ENCODE measurements at places on chromosomes 11 and 22.

DNA sequence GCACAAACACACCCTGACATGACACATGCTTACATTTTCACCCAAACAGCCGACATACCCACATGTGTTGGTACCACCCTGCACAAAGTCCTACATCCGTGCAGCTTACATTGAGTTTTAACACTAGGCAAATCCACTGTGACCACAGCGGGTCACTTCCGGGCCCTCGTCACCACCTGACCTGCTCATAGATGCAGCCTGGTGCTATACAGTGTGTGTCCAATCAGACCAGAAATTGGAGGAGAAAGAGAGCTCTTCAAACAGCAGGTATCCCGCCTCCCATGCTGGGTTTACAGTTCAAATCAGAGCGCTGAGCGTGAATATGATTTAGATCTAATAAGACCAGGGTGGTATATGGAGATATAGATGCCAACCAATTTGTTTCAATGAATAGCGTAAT, 35.4 kb downstream of the PHF21B start:
- DNase-seq: no peak

DNA sequence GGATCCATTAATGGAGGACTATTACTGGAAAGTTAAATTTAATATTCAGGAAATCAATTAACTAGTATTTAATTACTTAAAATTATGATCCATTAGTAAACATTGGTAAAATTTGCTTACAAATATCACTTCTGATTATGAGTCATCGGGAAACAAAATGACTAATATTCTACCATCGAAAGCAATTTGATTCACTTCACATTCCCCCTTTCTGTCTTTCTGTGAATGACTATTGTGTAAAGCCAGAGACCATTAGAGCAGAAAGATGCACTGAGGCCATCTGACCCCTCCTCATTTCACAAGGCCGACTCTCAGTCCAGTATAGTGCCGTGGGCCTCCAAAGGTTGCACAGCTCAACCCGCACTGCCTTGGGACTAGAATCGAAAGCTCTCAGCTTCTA, 619.0 kb downstream of the OPCML start:
- DNase-seq: no peak

DNA sequence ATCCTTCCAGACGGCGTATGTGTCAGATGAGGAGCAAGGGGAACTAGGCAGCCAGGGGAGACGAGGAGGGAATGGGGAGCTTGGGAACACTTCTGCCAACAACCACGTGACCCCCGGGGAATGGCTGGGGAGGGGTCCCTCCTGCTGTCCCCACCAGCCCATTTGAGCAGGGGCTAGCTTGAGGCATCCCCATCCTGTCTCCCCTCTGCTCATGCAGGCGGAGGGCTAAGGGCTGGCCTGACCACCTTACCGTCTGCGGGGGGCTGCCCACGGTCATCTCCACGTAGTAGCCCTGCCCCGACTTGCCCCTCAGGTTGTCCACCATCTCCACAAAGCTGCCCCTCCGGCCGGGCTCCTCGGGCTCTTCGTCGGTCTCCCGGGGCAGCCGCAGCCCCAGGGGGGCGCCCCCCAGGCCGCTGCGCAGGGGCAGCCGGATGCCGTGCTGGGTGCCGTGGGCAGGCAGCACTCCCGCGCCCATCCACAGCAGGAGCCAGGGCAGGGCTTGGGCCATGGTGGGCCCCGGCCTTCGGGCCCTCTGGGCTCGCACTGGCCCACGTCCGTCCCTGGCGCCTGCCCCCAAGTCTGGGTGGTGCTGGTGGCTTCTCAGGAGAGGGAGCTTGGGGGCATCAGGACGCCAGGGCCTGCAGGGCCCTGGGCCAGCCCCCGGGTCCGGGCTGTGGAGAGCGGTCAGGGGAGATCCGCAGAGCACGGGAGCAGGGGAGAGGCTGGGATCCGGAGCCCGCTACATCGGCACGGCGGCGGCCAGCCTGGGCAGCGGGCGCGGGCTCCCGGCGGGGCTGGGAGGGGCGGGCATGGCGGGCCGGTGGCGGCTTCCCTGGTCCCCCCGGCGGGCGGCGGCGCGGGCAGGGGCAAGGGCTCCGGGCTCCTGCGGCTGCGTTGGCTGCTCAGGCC, 515 bp downstream of the BACE1 start:
- DNase-seq: no peak

DNA sequence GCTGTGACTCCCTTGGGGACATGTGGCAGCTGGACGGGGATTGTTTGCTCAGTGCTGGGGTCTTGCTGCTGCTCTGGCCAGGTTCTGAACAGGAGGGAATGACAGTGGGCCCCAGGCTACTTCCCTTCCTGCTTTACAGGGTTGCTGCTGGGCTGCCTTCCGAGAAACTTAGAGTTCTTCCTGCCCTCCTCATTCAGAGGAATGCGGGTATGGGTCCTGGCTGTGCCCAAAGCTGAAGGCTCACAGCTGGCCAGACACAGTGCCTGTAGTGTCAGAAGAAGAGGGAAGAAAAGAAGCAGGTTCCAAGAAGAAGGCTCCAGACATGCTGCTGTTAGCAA, 108.3 kb upstream of the PARVA start:
- DNase-seq: no peak

GRCh38 chr11:13949876-13950275, 12.6 kb upstream of the SPON1 start:
- no peak for DNase-seq

DNA sequence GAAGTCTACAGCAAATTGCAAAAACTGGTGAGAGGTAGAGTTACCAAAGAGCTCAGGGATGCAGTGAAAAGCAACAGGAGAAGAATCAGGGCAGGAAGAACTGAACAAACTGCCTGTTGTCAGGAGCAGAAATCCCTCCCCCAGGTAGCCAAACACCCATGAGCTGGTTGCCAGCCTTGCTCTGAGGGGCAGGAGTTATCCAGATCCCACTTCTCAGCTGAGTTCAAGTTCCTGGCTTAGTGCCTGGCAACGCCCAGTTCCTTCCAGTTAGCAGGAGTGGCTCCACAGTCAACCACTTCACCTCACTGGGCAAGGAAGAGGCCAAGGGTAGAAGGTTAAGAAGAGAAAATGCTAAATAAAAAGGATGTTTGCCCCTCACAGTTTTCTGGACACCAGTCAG, 1.9 kb upstream of the MPZL2 start:
- DNase-seq: no peak

GRCh38 chr11:114273890-114274635, 22.1 kb upstream of the NNMT start:
- no peak for DNase-seq

- DNase-seq: no peak
Observed at GRCh38 chr11:130897262-130898182, 18.8 kb downstream of the SNX19 start.

GRCh38 chr11:65894034-65894591, 3.6 kb downstream of the CCDC85B start:
- peak; percentile 78 for DNase-seq

GRCh38 chr22:25666308-25666707, 75.7 kb upstream of the MYO18B start:
- DNase-seq: peak; percentile 46

GRCh38 chr11:93209466-93209865, 11.7 kb upstream of the SLC36A4 start:
- no peak for DNase-seq

- no peak for DNase-seq
Observed at GRCh38 chr22:47716890-47717615, 954.6 kb downstream of the TBC1D22A start.

DNA sequence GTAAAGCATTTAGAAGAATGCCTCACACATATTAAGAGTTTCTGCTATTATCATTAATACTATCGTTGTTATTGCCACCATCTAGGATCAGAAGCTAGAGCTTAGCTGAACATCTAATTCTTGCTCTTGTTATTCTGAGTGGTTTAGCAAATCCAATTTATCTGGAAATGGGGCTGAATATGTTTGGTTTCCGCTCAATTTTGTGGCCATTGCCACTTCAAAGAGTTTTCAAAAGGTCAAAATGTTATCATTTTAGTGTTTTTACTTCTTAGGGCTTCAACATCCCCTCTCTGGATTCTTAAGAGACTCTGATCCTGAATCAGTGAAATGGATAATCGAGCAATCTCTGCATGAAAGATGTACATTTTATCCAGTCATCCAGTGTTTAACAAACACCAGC, 10.2 kb upstream of the PIK3IP1 start:
- DNase-seq: no peak

DNA sequence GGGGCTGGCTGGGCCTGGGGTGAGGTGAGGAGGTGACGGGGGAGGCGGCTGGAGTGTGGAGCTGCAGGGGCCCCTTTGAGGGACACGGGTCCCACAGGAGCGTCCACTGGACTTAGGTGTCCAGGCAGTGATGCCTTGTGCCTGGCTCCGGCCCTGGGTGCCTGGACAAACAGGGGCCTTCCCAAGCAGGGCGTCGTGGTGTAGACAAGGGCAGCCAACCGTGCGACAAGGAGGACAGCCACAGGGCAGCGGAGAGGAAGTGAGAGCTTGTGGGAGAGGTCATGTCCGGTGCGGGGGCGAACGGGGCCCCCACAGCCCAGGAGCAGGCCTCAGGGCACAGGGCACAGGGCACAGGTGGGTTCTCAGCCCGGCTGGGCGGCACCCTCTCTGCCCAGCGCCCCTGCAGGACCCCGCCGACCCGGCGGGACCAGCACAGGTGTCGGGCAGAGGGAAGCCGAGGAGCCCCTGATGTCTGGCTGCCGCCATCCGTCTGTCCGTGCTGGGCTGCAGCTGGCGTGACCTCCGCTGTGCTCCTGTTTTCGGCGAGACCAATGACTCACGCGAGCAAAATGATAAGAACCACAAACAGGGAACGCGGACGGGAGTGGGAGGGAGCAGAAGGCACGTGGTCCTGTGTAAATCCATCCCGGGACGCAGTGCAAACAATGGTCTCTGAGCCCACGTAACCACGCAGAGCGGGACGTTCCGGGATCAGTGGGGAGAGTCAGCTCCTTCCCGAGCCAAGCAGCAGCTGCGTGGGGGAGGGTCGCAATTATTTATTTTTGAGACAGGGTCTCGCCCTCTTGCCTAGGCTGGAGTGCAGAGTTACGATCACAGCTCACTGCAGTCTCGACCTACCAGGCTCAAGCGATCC, 49.1 kb upstream of the A4GALT start:
- DNase-seq: no peak

DNA sequence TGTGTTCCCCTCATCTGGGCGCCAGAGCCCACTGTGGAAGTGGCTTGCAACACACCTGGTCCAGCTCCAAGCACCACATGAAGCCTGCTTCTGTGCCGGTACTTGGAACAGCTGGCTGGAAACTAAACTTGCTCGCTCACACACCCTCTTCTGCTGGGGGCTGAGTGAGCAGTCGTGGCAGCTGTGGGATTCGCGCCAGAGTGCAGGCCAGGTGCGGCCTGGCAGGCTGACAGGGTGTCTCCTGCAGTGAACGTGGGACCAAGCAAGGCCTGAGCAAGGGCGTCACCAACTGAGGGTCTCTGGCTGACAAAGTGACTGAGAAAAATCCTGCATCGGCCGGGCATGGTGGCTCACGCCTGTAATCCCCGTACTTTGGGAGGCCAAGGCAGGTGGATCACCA, 15.2 kb downstream of the SMC1B start:
- no peak for DNase-seq

GRCh38 chr11:35752115-35752514, 89.5 kb downstream of the TRIM44 start:
- DNase-seq: no peak

DNA sequence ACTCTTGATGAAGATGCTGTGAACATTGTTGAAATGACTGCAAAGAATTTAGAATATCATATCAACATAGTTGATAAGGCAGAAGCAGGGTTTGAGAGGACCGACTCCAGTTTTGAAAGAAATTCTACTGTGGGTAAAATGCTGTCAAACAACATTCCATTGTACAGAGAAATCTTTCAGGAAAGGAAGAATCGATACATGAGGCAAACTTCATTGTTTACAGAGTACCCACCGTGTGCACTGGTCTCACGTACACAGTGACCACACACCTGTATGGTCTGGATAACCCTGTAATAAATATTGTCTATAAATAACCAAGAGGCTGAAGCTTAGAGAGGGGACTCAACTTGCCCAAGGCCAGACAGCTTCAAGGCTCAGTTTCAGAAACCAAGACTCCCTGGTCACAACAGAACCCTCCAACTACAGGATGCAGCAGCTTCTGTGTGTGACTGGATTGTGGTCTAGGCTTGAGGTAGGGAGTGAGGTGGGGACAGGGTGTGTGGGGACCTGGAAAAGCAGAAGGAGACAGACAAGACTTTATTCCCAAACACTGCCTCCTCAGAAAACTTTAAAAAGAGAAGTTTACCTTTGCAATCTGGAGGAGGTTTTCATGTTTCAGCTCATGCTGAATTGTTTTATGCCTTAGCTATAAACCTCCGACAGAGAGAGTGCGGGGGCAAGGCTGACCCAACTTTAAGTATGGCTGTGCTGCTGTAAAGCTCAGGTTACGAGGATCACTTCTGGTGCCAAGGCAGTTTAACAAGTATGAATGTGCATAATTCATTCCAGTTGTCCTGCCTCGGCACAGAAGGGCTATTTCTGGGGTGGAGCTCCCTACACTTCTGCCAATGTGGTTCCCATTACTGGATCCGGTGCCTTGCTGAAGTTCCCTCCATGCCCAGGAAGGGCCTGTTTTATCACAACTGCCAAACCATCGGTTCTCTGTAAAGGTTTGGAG, 372.6 kb upstream of the NARS2 start:
- no peak for DNase-seq

DNA sequence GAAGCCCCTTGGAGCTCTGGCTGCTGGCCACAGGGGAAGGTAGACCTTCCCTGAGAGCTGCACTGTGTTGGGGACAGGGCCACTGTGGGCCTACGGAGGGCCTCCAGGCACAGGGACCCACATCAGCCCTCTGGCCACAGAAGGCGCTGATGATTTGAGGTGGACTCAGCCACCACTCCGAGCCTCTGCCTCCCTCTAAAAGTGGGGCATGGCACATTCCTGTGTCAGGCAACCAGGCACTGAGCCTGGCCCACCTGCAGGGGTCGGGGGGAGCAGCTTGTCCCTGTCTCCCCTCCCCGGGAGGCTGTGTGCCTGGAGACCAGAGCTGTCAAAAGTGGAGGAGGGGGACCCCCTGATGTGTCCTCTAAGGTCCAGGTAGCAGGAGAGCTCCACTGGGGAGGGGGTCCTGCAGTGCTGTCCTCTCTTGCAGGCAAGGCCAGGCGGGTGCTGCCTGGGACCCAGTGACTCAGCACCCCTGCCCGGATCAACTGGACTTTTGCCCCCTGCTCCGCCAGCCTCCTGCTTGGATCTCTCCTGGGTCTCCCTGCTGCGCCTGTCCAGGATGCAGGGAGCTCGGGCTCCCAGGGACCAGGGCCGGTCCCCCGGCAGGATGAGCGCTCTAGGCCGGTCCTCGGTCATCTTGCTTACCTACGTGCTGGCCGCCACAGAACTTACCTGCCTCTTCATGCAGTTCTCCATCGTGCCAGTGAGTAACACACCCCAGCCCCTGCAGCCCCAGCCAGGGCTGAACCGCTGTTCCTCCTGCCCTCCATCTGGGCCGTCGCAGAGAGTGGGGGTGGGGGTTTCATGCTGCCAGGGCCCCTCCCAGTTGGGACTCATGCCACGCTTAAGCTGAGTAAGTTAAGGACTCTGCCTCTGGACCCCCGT, 17.5 kb upstream of the CDKN1C start:
- no peak for DNase-seq

DNA sequence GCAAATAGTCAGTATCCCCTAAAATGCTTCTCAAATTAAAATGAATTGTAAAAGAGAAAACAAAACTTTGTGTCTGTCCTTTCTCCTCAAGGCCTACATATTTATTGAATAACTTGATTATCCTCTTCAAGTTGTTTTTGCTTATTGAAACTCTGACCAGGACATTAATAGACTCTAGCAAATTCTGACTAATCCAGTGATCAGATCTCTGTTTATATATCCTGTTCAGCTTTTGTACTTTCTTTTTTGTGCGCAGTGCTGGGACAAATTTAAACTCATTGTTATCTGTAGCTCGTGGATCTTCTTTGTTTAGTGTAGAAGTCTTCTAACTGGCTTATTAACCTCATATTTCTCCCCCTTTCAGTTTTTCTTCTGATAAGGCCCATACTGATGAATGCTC, 139.9 kb upstream of the SORL1-AS1 start:
- no peak for DNase-seq

GRCh38 chr22:18035751-18036150, 11.4 kb upstream of the MICAL3 start:
- no peak for DNase-seq
